Activated naive CD8-positive, alpha-beta T cell treated with anti-CD3 and anti-CD28 coated beads, Interleukin-2, amount 10 ng/mL, durations not matched to agents 7 days and 5 days (primary cell): ENCODE measurements at places on chromosomes 6 and 20. TPM values are rescaled to one million over a fixed set of nuclear protein-coding genes. Genes with fewer than 3 reads are reported as not detected.

- no peak overlapping the region for H3K27ac ChIP-seq
Measured at GRCh38 chr6:168031411-168031971, 34.0 kb downstream of the KIF25 start.

DNA sequence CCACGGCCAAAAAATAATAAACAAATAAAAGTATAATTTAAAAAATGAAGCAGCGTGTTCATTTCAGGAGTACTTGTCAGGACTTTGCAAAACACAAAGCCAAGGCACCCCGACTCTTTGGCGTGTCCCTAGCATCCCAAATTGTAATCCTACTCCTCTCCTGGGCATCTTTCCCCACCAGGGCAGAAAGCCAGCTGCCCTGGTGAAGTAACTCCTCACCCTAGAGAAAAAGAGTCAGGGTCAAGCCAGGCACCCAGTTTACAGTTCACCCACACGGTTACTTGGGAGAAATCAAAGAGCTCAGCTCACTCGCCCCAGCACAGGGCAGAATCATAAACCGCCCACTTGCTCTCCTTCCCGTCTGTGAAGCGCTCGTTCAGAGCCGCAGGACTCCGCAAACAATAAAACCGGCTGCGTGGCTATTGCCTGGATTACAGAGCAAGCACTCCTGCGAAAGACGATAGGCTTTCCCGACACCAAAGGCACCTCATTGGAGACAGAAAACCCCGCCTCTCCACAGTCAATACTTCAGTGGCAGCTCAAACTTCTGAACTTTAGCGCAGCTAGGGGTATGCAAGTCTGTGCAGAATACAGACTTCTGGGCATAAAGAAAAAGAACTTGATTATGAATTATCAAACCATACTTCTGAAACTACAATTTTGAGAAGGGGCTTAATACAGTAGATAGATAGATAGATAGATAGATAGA is 73.0 kb upstream of the NHSL1 start:
- peaks cover 6% of the 10 kb centered on the region for H3K27me3 ChIP-seq
- H3K4me3 ChIP-seq, result no peak overlapping the region
- H3K4me1 ChIP-seq, result no peaks in the 10 kb centered on the region

DNA sequence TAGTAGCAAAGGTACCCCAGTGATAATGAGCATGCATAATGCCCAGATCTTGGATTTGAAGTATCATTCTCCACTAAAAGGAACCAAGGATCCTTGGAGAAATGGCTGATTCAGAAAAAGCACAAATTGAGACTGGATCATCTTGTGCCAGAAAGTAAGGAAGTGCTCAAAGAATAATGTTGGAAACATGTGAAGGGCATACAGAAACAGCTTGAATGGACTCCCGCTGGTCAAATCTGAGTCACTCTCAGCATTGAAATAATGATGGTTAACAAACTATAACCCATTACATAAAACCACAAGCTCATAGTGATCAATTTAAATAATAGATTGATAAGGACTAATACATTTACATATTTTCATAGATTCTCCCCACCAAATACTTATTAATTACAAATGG is 3.6 kb upstream of the OSTM1 start:
- peaks cover 2% of the 10 kb centered on the region for H3K36me3 ChIP-seq
- no peak overlapping the region for H3K27ac ChIP-seq
- no peak for DNase-seq
- no peak overlapping the region for H3K4me3 ChIP-seq
- H3K4me1 ChIP-seq, result peaks cover 12% of the 10 kb centered on the region

- peaks cover 7% of the 10 kb centered on the region for H3K27me3 ChIP-seq
- H3K36me3 ChIP-seq, result peaks cover 7% of the 10 kb centered on the region
- H3K27ac ChIP-seq, result no peak overlapping the region
- DNase-seq, result no peak
Measured at GRCh38 chr6:215335-216034, 76.8 kb upstream of the DUSP22 start.

- no peaks in the 10 kb centered on the region for H3K27me3 ChIP-seq
- no peak overlapping the region for H3K27ac ChIP-seq
- H3K4me1 ChIP-seq, result no peaks in the 10 kb centered on the region
- no peak for DNase-seq
- no peaks in the 10 kb centered on the region for H3K36me3 ChIP-seq
Measured at GRCh38 chr6:90905351-90905750, 318.5 kb upstream of the MAP3K7 start.

DNA sequence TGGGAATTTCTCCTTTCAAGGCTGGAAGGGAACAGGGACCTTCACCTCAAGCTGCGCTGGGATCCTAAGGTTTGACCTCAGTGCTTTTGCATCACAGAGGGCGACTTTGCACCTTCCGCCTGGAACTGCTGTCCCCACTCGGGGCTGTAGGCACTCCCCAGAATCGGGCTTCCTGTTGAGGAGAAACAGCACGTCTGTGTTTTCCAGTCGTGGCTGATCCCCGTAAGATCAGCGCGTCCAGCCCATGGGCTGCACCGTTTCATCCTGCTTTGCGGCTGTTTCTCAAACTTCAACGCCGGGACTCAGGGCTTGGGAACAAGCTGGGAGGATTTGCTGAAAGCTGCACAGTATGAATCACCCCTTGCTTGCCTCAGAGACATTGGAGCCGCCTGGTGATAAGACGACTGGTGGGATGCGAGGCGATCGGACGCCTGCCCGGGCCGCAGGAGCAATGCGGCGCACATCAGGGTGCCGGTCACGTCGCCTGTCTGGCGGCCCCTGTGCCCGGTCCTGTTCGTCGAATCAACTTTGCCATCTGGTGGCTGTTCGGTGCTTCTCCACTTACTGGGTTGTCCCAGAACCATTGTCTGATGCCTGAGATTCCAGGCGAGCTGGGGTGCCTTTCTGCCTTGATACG is 53.6 kb upstream of the FRMD1 start:
- peaks cover 17% of the 10 kb centered on the region for H3K27me3 ChIP-seq
- H3K4me1 ChIP-seq, result no peaks in the 10 kb centered on the region
- DNase-seq, result no peak
- no peak overlapping the region for H3K4me3 ChIP-seq

DNA sequence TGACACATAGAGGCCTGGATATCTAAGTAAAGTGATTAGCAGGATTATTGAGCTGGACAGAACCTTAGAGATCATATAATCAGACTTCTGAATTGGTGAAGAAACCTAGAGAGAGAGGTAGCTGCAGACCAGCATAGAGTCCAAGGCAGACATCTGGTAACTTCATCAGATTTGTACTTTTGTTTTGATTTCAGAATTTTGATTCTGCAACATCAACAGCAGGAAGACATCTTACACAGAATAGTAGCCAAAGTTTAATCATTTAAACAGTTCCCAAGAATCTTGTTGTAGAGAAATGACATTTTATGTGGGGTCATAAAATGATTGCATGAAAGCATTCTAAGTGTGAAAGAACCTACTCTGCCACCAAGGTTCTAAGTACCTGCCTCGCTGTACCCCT is 39.4 kb downstream of the RPRD1B start:
- H3K27me3 ChIP-seq, result no peaks in the 10 kb centered on the region
- H3K4me1 ChIP-seq, result no peaks in the 10 kb centered on the region
- H3K27ac ChIP-seq, result no peak overlapping the region

- peaks cover 8% of the 10 kb centered on the region for H3K36me3 ChIP-seq
- peak overlapping the region; percentile 97 for H3K4me3 ChIP-seq
- peak overlapping the region; percentile 94 for H3K27ac ChIP-seq
- H3K27me3 ChIP-seq, result no peaks in the 10 kb centered on the region
- no peak for DNase-seq
- H3K4me1 ChIP-seq, result peaks cover 29% of the 10 kb centered on the region
Measured at GRCh38 chr6:31701666-31702404, 1.3 kb downstream of the ABHD16A start.

- no peaks in the 10 kb centered on the region for H3K4me1 ChIP-seq
- no peak overlapping the region for H3K27ac ChIP-seq
- no peaks in the 10 kb centered on the region for H3K27me3 ChIP-seq
Measured at GRCh38 chr6:55886185-55886836, 10.9 kb upstream of the BMP5 start.

- peaks cover 18% of the 10 kb centered on the region for H3K36me3 ChIP-seq
- no peak overlapping the region for H3K4me3 ChIP-seq
- no peak overlapping the region for H3K27ac ChIP-seq
- no peaks in the 10 kb centered on the region for H3K27me3 ChIP-seq
Measured at GRCh38 chr6:626236-626635, 30.7 kb downstream of the HUS1B start.

- H3K27ac ChIP-seq, result no peak overlapping the region
- no peaks in the 10 kb centered on the region for H3K4me1 ChIP-seq
- no peaks in the 10 kb centered on the region for H3K36me3 ChIP-seq
- no peak for DNase-seq
- peaks cover 2% of the 10 kb centered on the region for H3K27me3 ChIP-seq
Measured at GRCh38 chr6:51842061-51842803, 245.2 kb downstream of the PKHD1 start.

DNA sequence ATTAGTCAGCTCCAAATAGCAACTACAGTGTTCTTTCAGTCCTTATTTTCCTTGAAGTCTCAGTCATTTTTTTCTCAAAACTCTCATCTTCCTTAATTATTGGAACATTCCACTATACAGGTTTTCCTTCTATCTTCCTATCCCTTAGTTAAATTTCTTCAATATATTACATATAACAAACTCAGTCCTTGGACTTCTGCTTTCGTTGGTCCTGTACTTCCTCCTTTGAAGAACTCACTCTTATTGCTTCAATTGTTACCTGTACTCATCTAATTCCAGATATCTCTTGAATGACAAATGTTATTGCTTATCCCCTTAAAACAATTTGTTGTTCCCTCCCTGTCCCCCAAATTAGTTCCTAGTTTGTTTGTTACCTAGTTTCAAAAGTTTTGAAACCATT is 67.7 kb upstream of the NOTCH4 start:
- no peaks in the 10 kb centered on the region for H3K36me3 ChIP-seq
- H3K4me3 ChIP-seq, result no peak overlapping the region
- DNase-seq, result no peak
- H3K27me3 ChIP-seq, result peaks cover 57% of the 10 kb centered on the region

- DNase-seq, result no peak
- H3K4me3 ChIP-seq, result no peak overlapping the region
- peaks cover 1% of the 10 kb centered on the region for H3K4me1 ChIP-seq
- no peaks in the 10 kb centered on the region for H3K27me3 ChIP-seq
- H3K27ac ChIP-seq, result no peak overlapping the region
Measured at GRCh38 chr6:100630536-100630935, 165.8 kb upstream of the SIM1 start.

GRCh38 chr20:3137492-3137891 is 22.2 kb downstream of the FASTKD5 start:
- no peak overlapping the region for H3K4me3 ChIP-seq
- DNase-seq, result no peak
- H3K36me3 ChIP-seq, result peaks cover 2% of the 10 kb centered on the region
- no peak overlapping the region for H3K27ac ChIP-seq
- H3K4me1 ChIP-seq, result peaks cover 2% of the 10 kb centered on the region

- peaks cover 9% of the 10 kb centered on the region for H3K27me3 ChIP-seq
- H3K36me3 ChIP-seq, result no peaks in the 10 kb centered on the region
- H3K27ac ChIP-seq, result no peak overlapping the region
- no peak for DNase-seq
- H3K4me3 ChIP-seq, result no peak overlapping the region
- peaks cover 6% of the 10 kb centered on the region for H3K4me1 ChIP-seq
Measured at GRCh38 chr6:7255918-7256317, 57.1 kb downstream of the SSR1 start.

DNA sequence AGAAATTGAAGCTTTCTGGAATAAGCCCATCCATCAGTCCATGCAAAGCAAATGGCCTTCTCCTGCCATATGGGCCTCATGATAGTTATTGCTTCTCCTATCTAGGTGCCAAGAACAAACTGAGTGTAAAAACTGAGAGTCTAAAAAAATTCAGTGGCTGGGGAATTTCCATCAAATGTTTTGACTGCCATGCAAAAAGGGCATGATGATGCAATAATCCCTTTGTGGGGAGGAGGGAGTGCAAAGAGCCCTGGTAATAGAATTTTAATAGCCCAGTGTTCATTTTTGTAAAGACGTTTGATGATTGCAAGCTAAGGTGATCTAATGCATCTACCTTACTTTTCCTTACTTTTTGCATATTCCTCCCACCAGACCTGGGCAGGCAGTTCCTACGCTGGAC is 683.7 kb downstream of the EPM2A start:
- H3K4me1 ChIP-seq, result no peaks in the 10 kb centered on the region
- H3K27ac ChIP-seq, result no peak overlapping the region
- H3K4me3 ChIP-seq, result no peak overlapping the region
- H3K27me3 ChIP-seq, result peaks cover 18% of the 10 kb centered on the region
- DNase-seq, result no peak

- H3K36me3 ChIP-seq, result peaks cover 11% of the 10 kb centered on the region
- no peaks in the 10 kb centered on the region for H3K27me3 ChIP-seq
- DNase-seq, result no peak
Measured at GRCh38 chr6:158279615-158280014, 32.6 kb upstream of the TULP4 start.

GRCh38 chr6:95601133-95601532 is 23.8 kb downstream of the MANEA start:
- no peak overlapping the region for H3K27ac ChIP-seq
- H3K36me3 ChIP-seq, result peaks cover 23% of the 10 kb centered on the region
- H3K4me1 ChIP-seq, result peaks cover 3% of the 10 kb centered on the region
- no peak for DNase-seq

- H3K27me3 ChIP-seq, result no peaks in the 10 kb centered on the region
- no peak overlapping the region for H3K4me3 ChIP-seq
- no peaks in the 10 kb centered on the region for H3K36me3 ChIP-seq
Measured at GRCh38 chr6:92757925-92758324, 661.4 kb downstream of the EPHA7 start.

GRCh38 chr6:109795994-109796555 is 105.0 kb downstream of the FIG4 start:
- H3K27me3 ChIP-seq, result no peaks in the 10 kb centered on the region
- no peak for DNase-seq
- no peak overlapping the region for H3K27ac ChIP-seq
- peaks cover 6% of the 10 kb centered on the region for H3K4me1 ChIP-seq
- no peak overlapping the region for H3K4me3 ChIP-seq

DNA sequence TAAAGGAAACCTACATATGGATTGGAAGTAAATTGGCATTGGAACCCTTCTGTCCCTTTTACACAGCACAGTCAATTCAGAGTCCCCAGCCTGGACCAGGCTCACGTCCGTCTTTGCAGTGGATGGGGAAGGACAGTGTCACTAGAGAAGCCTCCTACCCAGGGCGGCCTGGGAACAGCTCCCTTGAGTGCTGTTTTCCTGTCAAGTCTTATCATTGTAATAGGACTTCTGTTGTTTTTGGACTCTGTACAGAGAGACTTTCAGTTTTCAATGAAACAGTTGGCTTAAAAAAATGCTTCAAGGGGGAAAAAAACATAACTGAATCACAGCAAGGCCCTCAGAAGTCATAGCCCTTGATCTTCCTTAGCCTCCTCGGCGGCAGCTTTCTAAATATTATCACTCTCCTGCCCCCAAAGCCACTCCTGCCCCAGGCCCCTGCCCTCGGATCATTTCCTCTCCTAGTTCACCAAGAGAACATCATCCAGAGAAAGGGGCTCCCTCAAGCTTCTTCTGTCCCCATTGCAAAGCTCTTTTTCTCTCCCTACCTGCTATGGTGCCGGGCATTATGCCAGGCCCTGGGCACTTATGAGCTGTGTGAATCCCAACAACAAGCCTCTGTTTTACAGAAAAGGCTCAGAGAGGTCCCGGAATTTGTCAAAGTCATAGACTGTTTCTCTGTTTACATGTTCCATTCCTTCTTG is 37.8 kb upstream of the CNKSR3 start:
- DNase-seq, result no peak
- H3K27me3 ChIP-seq, result no peaks in the 10 kb centered on the region
- no peak overlapping the region for H3K4me3 ChIP-seq
- H3K27ac ChIP-seq, result no peak overlapping the region
- no peaks in the 10 kb centered on the region for H3K4me1 ChIP-seq

The XKR7 gene
- not detected for total RNA-seq

The TBC1D20 gene
- total RNA-seq, result 38.0 TPM

The HLA-DOB gene
- 2.4 TPM for total RNA-seq

The SLPI gene
- total RNA-seq, result not detected

The AIF1 gene
- 118 TPM for total RNA-seq

The CDH22 gene
- not detected for total RNA-seq

The TFAP2C gene
- total RNA-seq, result not detected

The HLA-DRB1 gene
- 12.1 TPM for total RNA-seq

The KCNB1 gene
- total RNA-seq, result not detected

The CNBD2 gene
- total RNA-seq, result 7.1 TPM

The RAB32 gene
- 0.99 TPM for total RNA-seq

The RNF182 gene
- total RNA-seq, result not detected

The VGLL2 gene
- total RNA-seq, result not detected
